NCI-H2107 (cell line): ENCODE measurements at places on chromosomes 2 and 18.

DNA sequence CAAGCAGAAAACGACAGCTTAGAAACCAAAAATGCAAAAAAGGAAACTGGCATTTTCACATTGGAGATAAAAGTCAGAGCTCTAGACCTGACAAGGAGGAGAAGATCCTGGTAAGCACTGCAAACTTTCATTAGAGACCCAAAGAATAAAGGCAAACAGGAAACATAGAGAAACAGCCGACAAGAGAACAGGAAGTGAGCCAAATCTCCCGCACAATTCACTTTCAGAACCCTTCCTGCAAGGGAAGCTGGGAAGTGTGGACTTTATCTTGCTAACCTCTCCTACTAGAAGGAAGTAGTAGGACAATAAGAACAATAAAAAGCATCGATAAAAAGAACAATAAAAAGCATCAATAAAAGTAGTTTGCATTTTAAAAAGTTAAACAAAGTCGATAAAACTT lies 417.8 kb upstream of the SPHKAP start:
- no peak for DNase-seq

GRCh38 chr2:128512379-128513115 lies 193.9 kb upstream of the HS6ST1 start:
- DNase-seq: no peak

- DNase-seq: no peak
Measured at GRCh38 chr18:37398248-37398920, 167.2 kb downstream of the CELF4 start.

DNA sequence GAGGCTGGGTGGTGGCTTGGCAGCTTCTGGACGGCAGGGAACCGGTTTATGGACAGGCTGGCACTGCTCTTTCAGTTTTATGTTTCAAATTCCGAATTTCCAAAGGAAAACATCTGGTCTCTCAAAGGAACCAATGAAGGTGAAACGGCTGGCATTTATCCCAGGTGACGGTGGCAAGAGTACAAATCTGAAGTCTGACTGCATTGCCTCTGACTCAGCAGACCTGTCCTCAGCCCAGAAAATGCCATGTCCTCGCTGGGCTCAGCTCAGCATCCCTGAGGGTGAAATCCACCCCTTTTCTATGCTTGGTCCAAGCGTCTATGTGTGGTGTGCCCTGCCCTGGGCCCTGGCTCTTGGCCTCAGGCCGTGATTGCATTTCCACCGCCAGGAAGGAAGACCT lies 38.1 kb downstream of the NAPG start:
- no peak for DNase-seq

GRCh38 chr2:227614246-227614645 lies 394 bp downstream of the SCYGR3 start:
- no peak for DNase-seq

DNA sequence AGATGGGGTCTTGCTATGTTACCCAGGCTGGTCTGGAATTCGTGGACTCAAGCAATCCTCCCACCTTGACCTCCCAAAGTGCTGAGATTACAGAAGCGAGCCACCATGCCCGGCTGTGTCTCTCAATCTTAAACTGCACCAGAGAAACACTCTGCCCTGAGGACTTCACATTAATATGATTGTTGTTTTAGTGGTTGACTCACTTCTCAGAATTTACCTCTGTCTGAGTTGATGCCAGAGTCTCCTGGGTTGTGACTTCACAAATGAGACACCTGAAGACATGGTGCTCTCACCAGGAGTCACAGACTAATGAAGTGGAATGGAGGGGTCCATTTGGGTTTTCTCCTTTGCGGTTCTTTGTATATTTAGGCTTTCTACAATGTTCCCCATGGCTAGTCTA lies 61.0 kb upstream of the TGIF1 start:
- DNase-seq: no peak

GRCh38 chr2:127362971-127363370 lies 24.8 kb downstream of the MAP3K2 start:
- no peak for DNase-seq

DNA sequence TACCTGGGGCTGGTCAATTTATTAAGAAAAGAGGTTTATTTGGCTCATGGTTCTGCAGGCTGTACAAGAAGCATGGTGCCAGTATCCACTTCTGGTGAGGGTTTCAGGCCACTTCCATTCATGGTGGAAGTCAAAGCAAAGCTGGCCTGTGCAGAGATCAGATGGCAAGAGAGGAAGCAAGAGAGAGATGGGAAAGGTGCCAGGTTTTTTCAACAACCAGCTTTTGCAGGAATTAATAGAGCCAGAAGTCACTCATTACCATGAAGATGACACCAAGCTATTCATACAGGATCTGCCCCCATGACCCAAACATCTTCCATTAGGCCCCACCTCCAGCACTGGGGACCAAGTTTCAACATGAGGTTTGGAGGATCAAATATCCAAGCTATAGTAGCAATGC lies 56.8 kb upstream of the ST3GAL5 start:
- DNase-seq: no peak

- no peak for DNase-seq
Measured at GRCh38 chr2:236653863-236654262, 84.2 kb downstream of the ACKR3 start.

GRCh38 chr2:48313036-48313877 lies 216.7 kb upstream of the STON1 start:
- no peak for DNase-seq

DNA sequence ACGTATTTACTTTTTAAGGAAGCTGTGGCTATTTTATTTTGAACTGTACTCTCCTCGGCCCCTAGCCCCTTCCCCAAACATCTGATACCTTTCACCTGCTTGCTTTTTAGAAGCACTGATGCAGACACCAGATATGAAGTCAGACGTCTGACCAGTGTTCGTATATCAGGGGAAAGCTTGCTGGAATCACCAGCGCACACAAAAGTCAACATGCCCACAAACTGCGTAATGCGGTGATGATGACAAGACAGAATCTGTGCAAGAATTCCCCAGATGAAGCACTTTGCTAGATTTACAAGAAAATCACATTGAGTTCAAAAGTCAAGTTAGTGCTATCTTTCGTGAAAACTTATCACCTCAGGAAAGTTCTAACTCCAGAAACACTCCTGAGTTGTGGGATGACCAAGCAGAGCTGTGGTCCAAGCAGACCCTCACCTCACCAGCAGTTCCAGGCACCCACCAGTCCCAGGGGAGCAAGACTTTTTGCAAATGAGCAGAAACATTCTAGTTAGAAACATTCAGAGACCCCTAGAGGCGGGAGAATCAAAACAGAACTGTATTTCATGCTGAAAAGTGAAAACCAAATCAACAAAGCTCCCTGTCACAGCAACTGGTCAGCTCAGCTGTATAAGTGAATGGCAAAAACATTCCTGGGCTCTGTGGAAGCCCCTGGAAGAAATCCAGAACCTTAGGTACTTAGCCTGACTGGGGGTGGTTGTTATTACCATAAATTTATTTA lies 55.7 kb downstream of the INO80C start:
- DNase-seq: no peak

DNA sequence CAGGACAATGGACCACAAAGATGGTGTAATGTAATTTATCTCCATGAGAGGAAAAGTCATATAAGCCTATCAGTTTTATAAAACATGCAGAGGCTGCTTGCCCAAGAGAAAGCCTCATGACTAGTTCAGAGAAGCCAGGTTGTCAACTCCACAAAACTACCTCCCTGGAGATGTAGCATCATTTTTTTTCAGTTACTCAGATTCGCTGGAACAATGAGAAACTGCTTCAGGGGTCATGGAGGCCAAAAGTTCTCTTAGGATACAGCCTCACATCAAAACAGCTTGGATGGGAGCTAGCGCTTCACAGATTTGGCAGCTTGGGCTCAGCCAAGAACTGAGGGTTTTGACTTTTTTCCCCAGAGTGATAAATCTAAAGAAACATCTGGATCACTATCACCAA lies 263.5 kb downstream of the INSIG2 start:
- DNase-seq: no peak

DNA sequence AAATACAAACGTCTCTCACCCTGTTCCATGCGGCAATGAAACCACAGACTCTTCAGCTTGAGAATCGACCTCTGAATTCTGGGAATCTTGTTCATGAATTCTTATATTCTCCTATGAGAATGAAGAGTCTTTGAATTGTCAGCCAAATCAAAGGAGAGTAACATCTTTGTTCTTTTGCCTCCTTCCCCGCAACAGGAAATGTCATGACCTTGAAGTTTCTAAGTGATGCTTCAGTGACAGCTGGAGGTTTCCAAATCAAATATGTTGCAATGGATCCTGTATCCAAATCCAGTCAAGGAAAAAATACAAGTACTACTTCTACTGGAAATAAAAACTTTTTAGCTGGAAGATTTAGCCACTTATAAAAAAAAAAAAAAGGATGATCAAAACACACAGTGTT lies 21.8 kb downstream of the TNFAIP6 start:
- no peak for DNase-seq

DNA sequence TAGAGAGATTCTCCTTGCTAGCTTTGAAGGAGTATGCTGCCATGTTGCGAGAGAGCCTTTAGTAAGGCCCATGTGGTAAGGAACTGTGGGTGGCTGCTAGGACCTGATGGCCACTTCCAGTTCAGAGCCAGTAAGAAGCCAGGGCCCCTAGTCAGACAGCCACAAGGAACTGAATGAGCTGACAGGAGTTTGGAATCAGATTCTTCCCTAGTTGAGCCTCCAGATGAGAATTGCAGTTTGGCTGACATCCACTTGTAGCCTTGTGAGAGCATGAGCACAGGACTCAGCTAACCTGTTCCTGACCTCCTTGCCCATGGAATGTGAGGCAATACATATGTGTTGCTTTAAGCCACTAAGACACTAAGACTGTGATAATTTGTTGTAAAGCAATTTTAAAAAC lies 1.2 kb upstream of the WDR7 start:
- DNase-seq: no peak

GRCh38 chr2:86002375-86002774 lies 103.3 kb downstream of the POLR1A start:
- DNase-seq: no peak

GRCh38 chr2:167144179-167144898 lies 256.1 kb downstream of the XIRP2 start:
- no peak for DNase-seq

DNA sequence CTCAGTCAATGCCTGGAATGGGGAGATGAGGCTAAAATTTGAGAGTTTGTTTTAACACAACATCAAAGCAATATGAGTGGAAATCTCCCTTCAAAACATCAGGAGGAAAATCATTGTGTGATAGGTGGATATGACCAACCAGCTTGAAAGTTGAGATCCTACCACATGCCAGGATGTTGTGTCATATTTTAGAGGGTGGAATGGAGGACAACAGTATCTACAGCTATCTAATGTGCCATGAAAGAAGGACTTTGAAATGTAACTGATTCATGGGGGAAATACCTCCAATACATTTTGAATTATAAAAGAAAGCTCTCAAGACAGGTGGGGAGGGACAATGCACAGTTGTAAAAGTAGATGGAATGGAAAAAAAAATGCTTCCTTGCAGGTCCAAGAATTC lies 87.8 kb downstream of the SP100 start:
- no peak for DNase-seq

GRCh38 chr2:138003411-138003810 lies 39.1 kb downstream of the HNMT start:
- DNase-seq: no peak

DNA sequence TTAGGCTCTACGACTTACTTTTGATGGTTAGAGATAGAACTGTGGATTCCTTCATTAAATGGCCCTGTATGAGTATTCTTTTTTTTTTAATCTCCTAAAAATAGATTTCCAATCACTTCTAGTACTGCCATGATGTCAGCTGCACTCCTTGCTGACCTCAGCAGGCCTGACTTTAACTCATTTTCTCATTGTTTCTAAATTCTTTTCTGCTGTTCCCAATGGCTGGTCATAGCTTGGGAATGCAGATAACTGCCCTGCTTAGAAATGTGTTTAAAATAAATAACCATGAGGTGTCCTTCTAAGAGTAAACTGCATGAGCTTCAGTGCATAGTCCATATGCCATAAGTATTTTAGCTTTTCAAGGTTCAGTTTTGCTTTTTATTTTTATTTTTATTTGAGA lies 15.7 kb downstream of the CCDC85A start:
- DNase-seq: no peak
